ENCODE measurements at places on chromosomes 4 and X. TPM values are rescaled to one million over a fixed set of nuclear protein-coding genes. Genes with fewer than 3 reads are reported as not detected.

DNA sequence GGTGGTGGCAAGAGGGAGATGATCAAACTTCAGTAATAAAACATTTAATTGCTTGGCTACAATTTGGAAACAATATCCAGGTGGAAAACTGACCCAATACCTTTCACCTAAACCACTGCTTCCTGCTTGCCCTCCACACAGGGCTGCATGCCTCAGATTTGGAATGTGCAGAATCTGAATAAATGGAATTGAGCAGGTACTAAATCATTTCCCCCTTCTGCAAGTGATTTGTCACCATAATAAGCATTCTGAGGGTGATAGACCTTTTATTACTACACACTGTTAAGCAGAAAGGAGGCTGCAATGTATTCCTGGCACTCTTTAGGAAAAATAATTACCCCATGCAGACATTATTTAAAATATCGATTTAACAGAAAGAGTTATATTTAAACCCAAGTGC lies 291.8 kb downstream of the IDS start:
- no peak overlapping the region for H3K4me3 ChIP-seq
- no peaks in the 10 kb centered on the region for H3K27me3 ChIP-seq
- no peaks in the 10 kb centered on the region for H3K4me1 ChIP-seq

The CFAP47 gene
- total RNA-seq: not detected

GRCh38 chr4:89837993-89838390 lies 1.0 kb upstream of the SNCA start:
- H3K4me1 ChIP-seq: peaks cover 6% of the 10 kb centered on the region
- H3K36me3 ChIP-seq: no peaks in the 10 kb centered on the region
- no peak for DNase-seq
- H3K27me3 ChIP-seq: peaks cover 42% of the 10 kb centered on the region

The SH3TC1 gene
- total RNA-seq: 22.5 TPM

The CTAG2 gene
- not detected for total RNA-seq

The CENPVL2 gene
- total RNA-seq: not detected

DNA sequence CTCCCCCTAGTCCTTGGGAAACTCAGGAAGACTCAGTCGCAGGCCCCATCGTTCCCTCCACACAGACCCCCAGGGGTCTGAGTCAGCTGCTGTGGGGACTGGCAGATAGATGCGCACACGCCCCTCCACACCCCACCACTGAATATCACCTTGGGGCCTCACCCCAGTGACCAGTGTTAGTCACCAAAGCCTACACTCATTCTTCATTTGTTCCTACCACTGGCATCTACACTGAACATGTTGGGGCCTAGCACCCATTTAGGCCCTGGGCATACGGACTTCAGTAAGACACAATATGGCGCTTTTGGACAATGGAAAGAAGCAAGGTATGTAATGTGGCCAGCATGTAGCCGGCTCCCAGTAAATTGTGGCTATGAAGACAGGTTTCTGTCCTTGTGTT lies 154.1 kb upstream of the PJA1 start:
- H3K27me3 ChIP-seq: no peaks in the 10 kb centered on the region
- DNase-seq: no peak
- no peaks in the 10 kb centered on the region for H3K4me1 ChIP-seq
- H3K36me3 ChIP-seq: no peaks in the 10 kb centered on the region
- no peak overlapping the region for H3K27ac ChIP-seq
- H3K4me3 ChIP-seq: no peak overlapping the region

The SOD3 gene
- 22.3 TPM for total RNA-seq

DNA sequence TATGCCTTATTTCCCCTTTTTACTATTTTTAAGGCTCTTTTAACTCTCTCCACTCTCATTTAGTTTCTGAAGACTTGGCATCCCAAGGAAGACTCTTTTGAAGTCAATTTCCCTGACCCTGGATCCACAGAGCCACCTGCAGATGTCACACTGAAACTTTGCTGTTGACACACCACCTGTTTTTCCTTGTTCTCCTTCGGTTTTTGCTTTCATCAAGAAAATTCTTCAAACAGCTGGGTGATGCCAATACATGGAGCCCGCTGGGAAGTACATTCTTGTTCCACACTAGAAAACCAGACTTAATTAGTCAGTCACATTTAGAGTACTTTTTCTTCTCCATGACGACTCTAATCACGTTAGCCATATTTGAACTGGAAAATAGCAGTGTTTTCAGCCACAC lies 293.9 kb downstream of the PDGFC start:
- H3K4me3 ChIP-seq: no peak overlapping the region
- no peaks in the 10 kb centered on the region for H3K36me3 ChIP-seq
- H3K27me3 ChIP-seq: no peaks in the 10 kb centered on the region
- no peaks in the 10 kb centered on the region for H3K4me1 ChIP-seq

DNA sequence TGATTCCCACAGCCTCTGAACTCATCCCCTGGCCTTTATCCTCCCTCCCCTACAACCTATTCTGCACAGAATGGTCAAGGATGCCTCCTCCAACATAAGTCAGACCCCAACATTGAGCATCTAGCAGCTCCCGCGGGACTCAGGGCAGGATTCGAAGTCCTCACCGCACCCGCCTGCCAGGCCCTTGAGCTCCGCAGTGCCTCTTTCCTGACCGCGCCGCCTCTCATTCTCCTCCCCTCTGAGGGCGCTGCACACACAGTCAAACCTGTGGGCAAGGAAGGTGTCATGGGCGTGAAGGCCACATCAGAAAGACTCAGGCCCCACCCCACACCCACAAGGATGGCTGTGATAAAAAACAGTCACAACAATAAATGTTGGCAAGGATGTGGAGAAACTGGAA lies 84.1 kb downstream of the CPZ start:
- DNase-seq: no peak
- no peaks in the 10 kb centered on the region for H3K36me3 ChIP-seq
- H3K4me3 ChIP-seq: no peak overlapping the region
- no peaks in the 10 kb centered on the region for H3K27me3 ChIP-seq
- no peak overlapping the region for H3K27ac ChIP-seq
- no peaks in the 10 kb centered on the region for H3K4me1 ChIP-seq

DNA sequence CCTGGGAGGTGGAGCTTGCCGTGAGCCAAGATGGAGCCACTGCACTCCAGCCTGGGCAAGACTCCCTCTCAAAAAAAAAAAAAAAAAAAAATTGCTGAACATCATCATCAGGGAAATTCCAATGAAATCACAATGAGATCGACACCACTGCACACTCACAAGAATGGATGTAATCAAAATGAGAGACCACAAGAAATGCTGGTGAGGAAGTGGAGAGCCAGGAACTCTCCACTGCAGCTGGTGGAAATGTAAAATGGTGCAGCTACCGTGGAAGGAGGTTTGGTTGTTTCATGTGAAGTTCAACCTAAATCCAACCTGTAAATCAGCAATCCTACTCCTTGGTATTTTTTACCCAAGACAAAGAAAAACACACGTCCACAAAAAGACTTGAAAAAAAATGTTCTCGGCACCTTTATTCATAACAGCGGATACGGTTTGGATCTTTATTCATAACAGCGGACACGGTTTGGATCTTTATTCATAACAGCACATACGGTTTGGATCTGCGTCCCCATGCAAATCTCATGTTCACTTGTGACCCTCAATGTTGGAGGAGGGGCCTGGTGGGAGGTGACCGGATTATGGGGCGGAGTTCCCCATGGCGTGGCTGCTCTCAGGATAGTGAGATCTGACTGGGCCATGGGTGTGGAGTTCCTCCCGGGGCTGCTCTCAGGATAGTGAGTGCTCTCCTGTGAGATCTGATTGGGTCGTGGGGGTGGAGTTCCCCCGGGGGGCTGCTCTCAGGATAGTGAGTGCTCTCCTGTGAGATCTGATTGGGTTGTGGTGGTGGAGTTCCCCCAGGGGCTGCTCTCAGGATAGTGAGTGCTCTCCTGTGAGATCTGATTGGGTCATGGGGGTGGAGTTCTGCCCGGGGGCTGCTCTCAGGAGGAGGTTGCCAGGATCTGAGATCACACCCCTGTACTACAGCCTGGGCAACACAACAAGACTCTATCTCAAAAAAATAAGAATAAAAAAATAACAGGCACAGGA lies 7.7 kb downstream of the GAK start:
- no peaks in the 10 kb centered on the region for H3K27me3 ChIP-seq
- no peak overlapping the region for H3K27ac ChIP-seq
- H3K4me3 ChIP-seq: no peak overlapping the region
- H3K36me3 ChIP-seq: no peaks in the 10 kb centered on the region

DNA sequence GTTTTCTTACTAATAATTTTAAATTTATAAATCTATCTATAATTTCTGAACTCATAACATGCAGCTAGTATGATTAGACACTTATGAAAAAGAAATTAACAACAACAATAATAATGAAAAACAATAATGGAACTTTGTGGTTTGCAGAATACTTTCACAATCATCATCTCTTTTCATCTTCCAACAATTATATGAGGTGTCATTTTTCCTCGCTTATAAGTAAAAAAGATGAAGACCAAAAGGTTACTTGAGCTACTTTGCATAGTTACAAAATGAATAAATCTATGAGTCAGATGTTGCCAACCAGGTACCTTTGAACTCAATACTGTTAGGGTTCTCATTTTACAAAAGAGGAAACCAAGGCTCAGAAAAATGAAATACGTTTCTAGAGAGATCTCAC lies 98.5 kb upstream of the ELOVL6 start:
- H3K4me3 ChIP-seq: no peak overlapping the region
- H3K27me3 ChIP-seq: no peaks in the 10 kb centered on the region
- no peaks in the 10 kb centered on the region for H3K36me3 ChIP-seq
- H3K4me1 ChIP-seq: no peaks in the 10 kb centered on the region
- DNase-seq: no peak

- H3K27me3 ChIP-seq: no peaks in the 10 kb centered on the region
- H3K4me3 ChIP-seq: no peak overlapping the region
- no peaks in the 10 kb centered on the region for H3K4me1 ChIP-seq
- H3K36me3 ChIP-seq: no peaks in the 10 kb centered on the region
- H3K27ac ChIP-seq: no peak overlapping the region
These were observed 40.3 kb upstream of the TFDP3 start for GRCh38 chrX:133258481-133258880.

- H3K36me3 ChIP-seq: no peaks in the 10 kb centered on the region
- no peaks in the 10 kb centered on the region for H3K27me3 ChIP-seq
- no peak for DNase-seq
- no peak overlapping the region for H3K27ac ChIP-seq
These were observed 265.4 kb downstream of the RAPGEF2 start for GRCh38 chr4:159368320-159368719.
